HS-5 (cell line): ENCODE measurements at places on chromosomes 5 and 9.
A peak's percentile ranks its signal among the peaks of the same experiment; 100 is the strongest.

DNA sequence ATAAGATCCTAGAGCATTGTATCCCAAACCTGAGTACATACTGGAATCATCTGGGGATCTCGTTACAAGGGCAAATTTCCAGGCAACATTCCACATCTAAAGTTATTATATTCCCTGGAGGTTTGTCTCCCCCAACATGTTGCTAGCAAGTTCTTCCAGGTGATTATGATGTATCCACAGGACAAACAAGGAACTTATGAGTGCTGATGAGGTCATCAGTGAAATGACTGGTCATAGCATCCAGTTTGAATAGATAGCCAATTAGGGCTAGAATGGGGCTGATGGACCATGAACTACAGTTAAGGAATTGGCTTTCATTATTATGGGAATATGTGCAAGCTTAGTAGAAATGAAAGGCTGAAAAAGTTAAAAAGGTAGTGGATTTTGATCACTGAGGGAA, 115.2 kb downstream of the CWC27 start:
- DNase-seq, result no peak

- DNase-seq, result no peak
Measured at GRCh38 chr5:172886476-172886875, 52.4 kb downstream of the ERGIC1 start.

GRCh38 chr5:169169783-169170182, 131.2 kb downstream of the SLIT3 start:
- no peak for DNase-seq

DNA sequence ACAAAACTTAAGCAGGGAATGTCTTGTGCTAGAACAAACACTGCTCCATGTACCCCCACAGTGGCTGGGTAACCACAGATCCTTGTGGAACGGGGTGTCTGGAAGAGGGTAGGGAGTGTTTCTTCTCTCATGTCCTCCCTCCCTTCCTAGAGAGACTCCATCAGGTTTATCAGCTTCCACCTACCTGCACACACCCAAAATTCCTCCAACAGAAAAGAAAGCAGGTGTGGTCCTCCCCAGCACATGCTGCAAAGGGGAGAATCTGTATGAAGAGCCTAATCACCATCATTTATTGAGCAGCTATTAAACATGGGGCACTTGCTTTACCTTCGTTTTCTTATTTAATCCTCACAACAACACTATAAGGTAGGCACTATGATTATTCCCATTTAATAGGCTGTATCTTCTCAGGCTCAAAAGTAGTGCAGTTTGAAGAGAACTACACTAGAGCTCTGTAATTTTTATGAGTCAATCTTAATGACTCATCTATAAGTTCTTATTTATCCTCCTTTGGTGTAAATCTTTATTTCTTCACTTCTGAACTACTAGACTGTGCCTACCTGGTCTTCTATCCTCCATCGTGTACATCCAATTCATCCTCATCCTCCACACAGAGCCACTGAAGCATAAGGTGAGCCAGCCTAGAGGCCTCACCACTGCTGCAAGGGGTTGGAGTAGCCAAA, 31.6 kb downstream of the C9orf40 start:
- no peak for DNase-seq

DNA sequence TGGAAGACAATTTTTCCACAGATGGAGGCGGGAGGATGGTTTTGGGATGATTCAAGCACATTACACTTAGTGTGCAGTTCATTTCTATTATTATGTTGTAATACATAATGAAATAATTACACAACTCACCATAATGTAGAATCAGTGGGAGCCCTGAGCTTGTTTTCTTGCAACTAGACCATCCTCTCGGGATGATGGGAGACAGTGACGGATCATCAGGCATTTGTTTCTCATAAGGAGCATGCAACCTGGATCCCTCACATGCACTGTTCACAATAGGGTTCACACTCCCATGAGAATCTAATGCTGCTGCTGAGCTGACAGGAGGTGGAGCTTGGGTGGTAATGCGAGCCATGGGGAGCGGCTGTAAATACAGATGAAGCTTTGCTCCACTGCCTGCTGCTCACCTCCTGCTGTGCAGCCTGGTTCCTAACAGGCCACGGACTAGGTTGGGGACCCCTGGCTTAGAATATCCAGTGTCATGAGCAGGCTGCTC, 1.6 kb downstream of the STKLD1 start:
- DNase-seq, result peak; percentile 37

GRCh38 chr5:42507451-42508097, 84.3 kb downstream of the GHR start:
- no peak for DNase-seq

DNA sequence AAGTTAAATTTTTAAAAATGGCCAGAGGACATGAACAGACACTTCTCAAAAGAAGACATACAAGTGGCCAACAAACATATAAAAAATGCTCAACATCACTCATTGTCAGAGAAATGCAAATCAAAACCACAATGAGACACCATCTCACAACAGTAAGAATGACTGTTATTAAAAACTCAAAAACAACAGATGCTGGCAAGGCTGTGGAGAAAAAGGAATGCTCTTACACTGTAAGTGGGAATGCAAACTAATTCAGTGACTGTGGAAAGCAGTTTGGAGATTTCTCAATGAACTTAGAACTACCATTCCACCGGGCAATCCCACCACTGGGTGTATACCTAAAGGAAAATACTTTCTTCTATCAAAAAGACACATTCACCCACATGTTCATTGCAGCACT, 168.5 kb upstream of the PIK3R1 start:
- DNase-seq, result peak; percentile 58

GRCh38 chr9:35026671-35027070, 37.1 kb downstream of the DNAJB5 start:
- DNase-seq, result no peak

- no peak for DNase-seq
Measured at GRCh38 chr5:55894135-55894534, 43.0 kb downstream of the IL31RA start.

- DNase-seq, result no peak
Measured at GRCh38 chr5:13930541-13931171, 13.8 kb downstream of the DNAH5 start.

GRCh38 chr5:25713259-25713658, 1068.5 kb upstream of the CDH10 start:
- no peak for DNase-seq

DNA sequence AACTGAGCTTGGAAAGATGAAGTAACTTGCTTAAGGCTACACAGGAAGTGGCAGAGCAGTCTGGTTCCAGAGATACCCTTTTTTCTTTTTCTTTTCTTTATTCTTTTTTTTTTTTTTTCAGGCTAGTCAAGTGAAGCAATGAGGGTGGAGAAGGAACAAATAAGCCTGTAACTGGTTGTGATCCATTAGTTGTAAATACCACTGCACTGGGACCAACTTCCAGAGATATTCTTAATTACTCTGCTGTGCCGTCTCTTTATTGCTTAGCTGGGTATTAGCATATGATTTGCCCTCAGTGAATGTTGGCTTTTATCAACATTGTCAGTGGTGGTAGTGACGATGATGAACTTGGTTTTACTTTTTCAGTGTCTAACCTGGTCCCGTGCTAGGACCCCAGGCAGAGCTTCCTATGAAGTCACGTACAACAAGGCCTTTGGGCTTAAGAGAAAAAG, 26.7 kb downstream of the LNPEP start:
- no peak for DNase-seq

DNA sequence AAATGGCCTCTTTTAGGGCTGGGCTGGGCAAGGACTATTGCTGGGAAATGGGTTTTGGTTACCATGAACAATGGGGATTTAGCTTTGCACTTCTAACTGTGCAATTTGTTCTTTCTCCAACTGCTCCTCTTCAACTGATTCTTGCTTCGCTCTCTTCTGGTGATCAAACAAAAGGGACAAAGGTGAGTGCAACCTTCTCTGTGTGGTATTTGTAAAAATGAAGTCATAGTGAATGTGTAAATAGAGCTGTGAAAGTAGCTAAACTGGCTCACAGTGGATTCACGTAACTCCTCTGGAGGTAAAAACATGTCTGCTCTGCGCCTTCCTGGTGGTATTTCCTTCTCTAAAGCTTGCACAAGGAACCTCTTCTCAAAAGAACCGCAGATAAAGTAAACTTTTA, 20.9 kb upstream of the SPINK14 start:
- no peak for DNase-seq

DNA sequence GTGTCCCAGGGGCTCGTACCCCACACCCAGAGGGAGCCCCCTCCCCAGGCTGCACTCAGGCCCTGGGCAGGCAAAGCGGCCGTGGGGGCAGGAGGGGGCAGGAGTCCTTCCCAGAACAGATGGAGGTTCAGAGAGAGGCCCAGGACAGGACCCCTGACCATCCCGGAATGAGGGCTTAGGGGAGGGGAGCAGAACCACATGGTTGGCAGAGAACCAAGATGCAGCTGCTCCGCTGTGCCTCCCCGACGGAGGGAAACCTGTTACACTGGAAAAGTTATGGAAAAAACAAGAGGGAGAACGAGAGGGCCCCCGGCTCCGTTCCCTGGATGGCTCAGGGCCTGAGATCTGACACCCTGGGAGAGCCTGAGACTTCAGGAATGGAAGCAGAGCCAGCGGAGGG, 22.7 kb downstream of the SLC12A7 start:
- no peak for DNase-seq

DNA sequence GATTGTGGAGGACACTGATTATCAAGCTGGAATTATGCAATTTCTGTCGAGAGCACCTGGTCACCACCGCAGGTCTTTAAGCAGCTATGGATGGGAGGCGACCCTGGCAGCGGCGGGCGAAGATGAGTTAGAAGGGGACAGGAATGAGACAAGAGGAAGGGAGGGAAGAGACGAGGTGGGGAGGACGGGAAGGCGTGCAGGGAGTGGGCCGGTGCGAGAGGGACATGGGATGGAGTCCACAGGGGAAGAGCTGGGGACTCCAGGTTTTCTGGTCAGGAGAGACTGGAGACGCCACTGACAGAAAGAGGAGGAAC, 192.3 kb downstream of the MELK start:
- DNase-seq, result no peak

DNA sequence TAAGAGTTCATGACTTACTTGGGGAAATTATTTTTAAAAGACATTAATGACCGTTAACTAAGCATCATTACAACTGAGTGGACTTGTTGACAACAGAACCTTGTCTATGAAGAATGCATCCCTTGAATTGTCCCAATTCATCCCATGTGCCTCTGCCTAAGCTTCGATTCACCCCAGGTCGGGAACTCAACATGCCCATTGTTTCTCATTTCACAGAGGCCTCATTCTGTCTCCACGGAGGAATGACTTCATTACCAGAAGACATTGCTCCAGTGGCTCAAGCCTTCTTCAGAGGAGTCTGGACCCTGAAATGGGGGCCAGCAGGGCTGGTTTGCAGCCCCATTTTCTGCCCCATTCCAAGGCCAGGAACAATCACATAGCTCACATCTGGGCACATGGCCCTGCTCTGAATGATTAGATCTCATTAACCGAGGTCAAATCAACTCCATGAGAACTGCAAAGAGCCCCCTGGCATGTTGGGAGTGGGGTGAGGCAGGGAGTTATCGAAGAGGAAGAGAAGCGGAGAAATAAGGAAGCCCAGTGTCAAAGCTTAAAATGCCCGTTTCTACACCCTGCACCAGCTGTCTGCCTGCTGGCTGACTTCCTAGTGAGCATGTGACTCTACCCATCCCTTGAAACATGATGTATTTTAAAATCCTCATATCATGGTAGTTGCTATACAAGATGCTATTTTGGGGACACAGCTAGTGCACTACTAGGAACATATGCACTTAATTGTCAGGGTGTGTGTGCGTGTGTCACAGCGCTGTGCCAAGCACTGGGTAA, 137.3 kb downstream of the LHFPL2 start:
- DNase-seq, result no peak

DNA sequence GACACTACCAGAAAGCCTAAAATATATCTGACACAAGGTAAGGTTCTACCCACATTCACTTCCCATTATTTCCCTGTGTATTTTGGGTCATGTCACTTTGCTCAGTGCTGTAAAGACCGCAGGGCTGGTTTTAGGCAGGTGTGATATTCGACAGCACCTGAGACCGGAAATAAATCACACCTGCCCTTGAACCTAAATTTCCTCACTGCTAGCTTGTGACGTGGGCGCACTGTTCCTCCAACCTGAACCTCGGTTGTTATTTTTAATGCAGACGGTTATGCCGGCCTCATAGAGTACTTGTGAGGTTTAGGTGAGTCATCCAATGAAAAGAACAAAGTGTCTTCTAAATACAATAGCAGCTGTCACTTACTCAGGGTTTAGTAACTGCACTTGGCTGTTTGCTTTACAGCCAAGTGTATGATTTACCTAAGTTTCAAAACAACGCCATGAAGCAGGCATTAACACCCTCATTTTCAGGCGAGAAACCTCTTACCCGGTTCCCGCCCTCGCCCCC, 20.7 kb upstream of the ZNF782 start:
- DNase-seq, result no peak

DNA sequence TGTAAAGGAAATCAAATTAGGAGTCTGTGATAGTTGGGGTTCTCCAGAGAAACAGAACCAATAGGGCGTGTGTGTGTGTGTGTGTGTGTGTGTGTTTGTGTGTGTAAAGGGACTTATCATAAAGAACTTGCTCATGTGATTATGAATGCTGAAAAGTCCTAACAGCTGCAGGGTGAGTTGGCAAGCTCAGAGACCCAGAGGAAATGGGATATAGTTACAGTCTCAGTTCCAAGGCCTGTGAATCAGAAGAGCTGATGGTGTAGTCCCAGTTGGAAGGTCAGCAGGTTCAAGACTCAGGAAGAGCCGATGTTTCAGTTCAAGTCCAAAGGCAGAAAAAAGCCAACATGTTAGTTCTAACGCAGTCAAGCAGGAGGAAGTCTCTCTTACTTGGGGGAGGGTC, 214.2 kb downstream of the ELAVL2 start:
- no peak for DNase-seq

- no peak for DNase-seq
Measured at GRCh38 chr5:74140409-74140808, 500.1 kb downstream of the ENC1 start.

DNA sequence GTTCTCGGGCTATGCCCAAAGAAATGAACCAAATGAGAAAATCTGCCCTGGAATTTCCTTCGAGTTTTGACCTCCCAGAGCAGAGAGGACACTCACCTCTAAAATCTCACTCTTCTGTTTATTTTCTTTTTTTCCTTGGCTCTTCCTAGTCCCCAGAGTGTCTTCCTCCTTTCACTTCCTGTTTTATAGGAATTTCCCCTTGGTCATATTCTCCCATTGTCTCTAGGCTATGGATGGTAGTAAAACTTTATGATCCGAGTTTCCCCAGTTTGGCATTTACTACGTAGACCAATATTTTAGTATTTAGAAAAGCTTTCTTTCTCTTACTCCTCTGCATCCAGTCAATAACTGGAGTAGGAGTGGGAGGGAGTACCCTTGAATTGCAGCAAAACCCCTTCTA, 354.5 kb upstream of the ZNF608 start:
- no peak for DNase-seq
